Activated T-cell treated with anti-CD3 and anti-CD28 coated beads, Interleukin-2, amount 50 U/mL, for 24 hours (primary cell): ENCODE measurements at places on chromosomes 5 and 9.

GRCh38 chr5:87572090-87572489 lies 159.4 kb upstream of the CCNH start:
- no peak for DNase-seq

- peak; percentile 44 for DNase-seq
Measured at GRCh38 chr5:145937432-145938250, 1.3 kb downstream of the SH3RF2 start.

DNA sequence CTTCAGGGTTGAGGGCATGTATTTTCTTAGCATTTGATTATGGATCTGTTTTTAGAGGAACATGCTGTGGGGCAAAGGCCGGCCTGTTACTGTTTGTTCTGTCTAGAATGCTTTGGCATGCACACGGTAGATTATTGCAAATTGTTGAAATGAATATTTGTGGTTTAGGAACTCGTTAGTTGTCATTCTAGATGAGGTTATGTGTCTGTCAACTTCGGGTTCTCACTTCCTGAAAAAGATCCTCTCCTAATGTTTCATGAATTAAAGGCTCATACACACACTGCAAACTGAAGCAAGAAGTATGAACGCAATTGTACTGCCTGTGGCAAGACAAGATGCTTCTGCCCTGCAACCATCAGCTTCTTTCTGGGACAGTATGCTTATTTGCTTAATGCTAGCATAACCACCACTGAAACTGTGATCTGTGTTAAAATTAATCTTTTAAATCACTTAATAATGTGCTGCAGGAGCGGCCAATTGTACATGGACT lies 99.6 kb downstream of the BASP1 start:
- no peak for DNase-seq

DNA sequence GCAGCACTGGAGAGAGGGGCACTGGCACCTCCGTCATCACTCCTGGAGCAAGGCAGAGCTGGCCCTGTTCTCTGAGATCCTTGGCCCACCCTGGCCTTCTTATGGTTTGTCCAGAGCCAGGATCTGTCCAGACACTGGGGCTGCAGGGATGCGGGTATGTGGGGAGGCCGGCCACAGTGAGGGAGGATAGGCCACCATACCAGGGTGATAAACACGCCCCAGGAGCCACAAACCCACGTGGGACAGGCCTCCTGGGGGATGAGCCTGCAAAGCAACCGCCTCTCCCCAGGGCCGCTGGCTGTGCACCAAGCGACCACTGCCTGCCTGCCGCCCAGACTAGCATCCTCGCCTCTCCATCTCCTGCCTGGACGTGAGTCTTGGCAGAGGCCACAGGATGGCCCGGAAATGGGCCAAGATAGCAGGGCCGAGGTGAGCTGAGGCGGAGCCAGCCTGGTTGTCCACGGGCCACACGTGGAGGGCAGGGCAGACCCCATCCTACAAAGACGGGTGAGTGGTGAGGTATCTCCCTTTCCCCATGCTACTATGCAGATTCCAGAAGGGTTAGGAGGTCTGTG lies 4.5 kb downstream of the OBP2A start:
- no peak for DNase-seq

- no peak for DNase-seq
Measured at GRCh38 chr9:124504530-124505005, 2.6 kb downstream of the NR5A1 start.

GRCh38 chr9:137832191-137832700 lies 45.3 kb upstream of the CACNA1B start:
- DNase-seq, result no peak

DNA sequence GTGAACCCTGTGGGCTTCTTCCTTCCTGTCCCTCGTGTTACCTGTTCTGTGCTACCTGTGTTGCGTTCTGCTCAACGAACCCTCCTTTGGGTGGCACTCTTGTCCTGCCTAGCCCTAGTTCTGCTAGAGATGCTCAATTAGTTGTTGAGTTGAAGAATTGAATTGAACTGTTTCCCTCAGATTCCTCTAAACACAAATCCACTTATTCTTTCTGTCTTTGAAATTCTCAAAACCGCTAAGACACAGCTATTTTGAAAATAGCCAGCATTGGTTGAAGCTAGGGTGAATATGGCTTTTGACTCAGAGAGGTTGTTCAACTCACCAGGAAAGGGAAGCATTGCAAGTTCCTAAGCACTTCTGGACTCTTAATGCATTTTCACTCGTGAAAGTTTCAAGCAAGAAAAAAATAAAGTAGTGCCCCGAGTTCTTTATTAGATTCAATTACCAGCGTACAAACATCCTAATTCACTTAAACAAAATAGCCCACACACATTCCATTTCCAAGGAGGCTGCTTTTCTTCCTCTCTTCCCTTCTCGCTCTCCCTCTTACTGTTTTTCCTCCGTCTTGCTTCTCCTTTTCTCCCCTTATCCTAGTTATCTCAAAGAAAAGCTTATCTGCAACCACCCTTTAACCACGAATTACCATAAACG lies 642 bp upstream of the ITGA1 start:
- DNase-seq, result peak; percentile 33

- DNase-seq, result no peak
Measured at GRCh38 chr9:88661759-88662158, 126.8 kb downstream of the NXNL2 start.

- DNase-seq, result no peak
Measured at GRCh38 chr5:54709096-54709495, 191.5 kb downstream of the SNX18 start.

DNA sequence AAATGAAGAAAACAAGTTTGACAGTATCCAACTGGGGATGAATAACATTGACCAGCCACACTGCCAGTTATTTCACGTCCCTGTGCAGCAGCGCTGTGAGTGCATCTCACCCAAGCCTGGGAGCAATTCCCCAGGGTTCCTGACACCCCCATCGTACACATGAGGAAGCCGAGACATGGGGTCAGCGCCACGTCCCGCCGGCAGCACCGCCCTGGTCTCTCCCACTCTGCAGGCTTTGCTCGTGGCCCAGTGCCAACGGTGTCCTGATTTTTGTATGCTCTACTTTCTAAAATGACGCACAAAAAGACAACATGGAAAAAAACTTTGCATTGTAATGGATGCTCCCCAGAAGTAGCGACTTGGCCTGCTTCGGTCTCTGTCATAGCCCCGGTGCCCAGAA lies 14.3 kb downstream of the GTF3C5 start:
- DNase-seq, result no peak

GRCh38 chr9:98866435-98867102 lies 59.1 kb downstream of the GALNT12 start:
- no peak for DNase-seq

GRCh38 chr9:94167376-94167890 lies 83.2 kb downstream of the PTPDC1 start:
- DNase-seq, result no peak

- no peak for DNase-seq
Measured at GRCh38 chr9:104138243-104138868, 44.2 kb downstream of the SMC2 start.

GRCh38 chr5:43309637-43310036 lies 3.6 kb downstream of the HMGCS1 start:
- DNase-seq, result no peak

DNA sequence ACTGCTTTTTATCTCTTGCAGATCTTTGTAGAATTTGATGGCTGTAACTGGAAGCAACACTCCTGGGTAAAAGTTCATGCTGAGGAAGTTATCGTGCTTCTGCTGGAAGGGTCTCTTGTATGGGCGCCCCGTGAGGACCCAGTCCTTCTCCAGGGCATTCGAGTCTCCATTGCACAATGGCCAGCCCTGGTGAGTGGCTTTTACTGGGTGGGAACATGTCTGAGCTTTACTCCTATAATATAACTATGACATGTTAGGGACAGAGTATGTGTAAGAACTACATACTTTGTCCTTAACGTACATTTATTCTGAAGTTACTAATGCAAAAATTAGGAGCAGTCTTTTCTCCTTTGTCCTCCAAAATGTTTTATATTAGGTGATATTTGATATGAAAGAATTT lies 20.2 kb downstream of the KDM3B start:
- DNase-seq, result no peak

DNA sequence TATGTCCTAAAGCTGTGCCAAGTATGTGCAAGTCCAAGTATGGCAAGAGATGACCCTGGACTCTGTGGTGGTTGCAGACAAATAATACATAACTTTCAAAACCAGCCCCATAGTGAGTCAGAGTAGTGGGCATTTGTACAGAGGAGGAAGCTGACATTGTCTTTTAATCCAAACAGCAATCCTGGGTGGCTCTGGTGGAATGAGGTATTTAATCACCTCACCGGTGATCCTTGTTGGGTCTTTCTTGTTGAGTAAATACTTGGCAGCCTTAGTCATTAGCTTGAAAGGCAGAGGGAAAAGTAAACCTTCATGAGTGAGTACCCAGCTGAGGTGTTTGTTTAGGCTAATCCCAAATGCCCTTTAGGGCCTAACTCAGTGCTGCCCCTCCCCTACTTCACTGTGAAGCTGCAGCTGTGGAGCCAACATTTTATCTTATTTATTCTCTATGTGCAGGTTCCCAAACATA lies 148.7 kb upstream of the SLC12A2 start:
- DNase-seq, result no peak

DNA sequence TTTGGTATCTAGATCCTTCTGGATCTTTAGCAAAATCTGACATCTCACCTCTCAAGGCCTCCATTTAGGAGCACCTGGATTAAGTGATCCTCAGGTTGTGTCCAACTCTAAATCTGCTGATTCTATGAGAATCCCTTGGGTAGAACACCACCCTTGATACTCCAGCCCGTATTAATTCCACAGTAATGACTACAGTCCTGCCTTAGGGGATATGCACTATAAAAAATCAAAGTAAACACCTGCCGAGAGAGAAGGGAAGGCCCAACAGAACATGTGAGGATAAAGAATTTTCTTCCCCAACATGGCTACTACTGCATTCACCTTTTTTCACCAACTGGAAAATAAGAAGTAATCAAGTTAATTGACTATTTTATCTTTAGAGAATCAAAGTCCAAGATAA lies 27.6 kb downstream of the DAP start:
- no peak for DNase-seq

DNA sequence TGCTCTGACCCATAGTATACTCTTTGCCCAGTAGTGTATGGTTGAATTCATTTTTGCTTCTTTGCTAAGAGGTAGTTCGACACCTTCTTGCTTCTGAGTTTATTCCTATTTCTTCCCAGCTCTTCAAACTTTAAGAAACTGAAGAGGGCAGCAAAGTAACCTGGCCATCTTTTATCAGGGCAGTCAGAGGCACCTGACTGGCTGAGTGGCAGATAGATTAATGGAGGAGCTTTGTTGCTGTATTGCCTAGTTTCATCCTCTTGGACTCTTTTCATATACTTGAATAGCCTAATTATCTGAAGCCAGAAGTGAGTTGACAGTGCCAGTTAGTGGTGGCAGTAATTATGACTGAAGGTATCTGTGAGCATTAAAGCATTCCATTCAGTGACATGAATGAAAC lies 82.5 kb downstream of the UHRF2 start:
- DNase-seq, result no peak

- DNase-seq, result no peak
Measured at GRCh38 chr5:150139334-150139733, 16.3 kb downstream of the PDGFRB start.

GRCh38 chr9:81373294-81373693 lies 316.1 kb downstream of the TLE1 start:
- DNase-seq, result no peak

- no peak for DNase-seq
Measured at GRCh38 chr5:146662229-146662628, 146.2 kb upstream of the GPR151 start.

GRCh38 chr5:82679660-82680059 lies 397.5 kb downstream of the TMEM167A start:
- DNase-seq, result no peak

DNA sequence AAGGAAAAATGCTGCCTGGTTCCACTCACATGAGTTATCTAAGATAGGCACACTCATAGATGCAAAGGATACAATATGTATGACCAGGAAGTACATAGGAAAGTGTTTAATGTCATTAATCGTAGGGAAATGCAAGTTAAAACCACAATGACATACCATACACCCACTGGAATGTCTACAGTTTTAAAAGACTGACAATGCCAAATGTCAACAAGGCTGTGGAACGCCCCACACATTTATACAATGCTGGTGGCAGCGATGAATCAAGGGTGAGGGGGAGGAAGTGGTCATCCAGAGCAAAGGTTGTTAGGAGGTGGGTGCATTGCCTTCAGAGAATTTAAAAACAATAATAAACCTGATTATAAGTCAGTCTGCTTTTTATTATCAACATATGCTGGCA lies 437.8 kb downstream of the ARHGEF28 start:
- no peak for DNase-seq
